MM.1S (cell line): ENCODE measurements at places on chromosomes 2 and 18.
A peak's percentile ranks its signal among the peaks of the same experiment; 100 is the strongest.

- no peak overlapping the region for H3K4me3 ChIP-seq
- H3K27me3 ChIP-seq: no peaks in the 10 kb centered on the region
- no peaks in the 10 kb centered on the region for H3K36me3 ChIP-seq
- H3K27ac ChIP-seq: no peak overlapping the region
These were observed 61.1 kb downstream of the VWC2L start for GRCh38 chr2:214471990-214472389.

GRCh38 chr2:43212216-43212835 is 14.1 kb downstream of the ZFP36L2 start:
- H3K36me3 ChIP-seq: no peaks in the 10 kb centered on the region
- H3K27me3 ChIP-seq: no peaks in the 10 kb centered on the region
- H3K4me3 ChIP-seq: no peak overlapping the region

GRCh38 chr2:161076936-161077335 is 83.3 kb upstream of the TANK start:
- DNase-seq: no peak
- H3K27ac ChIP-seq: no peak overlapping the region
- no peaks in the 10 kb centered on the region for H3K36me3 ChIP-seq
- H3K4me1 ChIP-seq: no peaks in the 10 kb centered on the region

- H3K4me3 ChIP-seq: no peak overlapping the region
- H3K27me3 ChIP-seq: no peaks in the 10 kb centered on the region
- H3K4me1 ChIP-seq: peaks cover 8% of the 10 kb centered on the region; the same call in 1 of the 2 replicates
- no peaks in the 10 kb centered on the region for H3K36me3 ChIP-seq
These were observed 234.7 kb downstream of the ZNF407 start for GRCh38 chr18:74832381-74832780.

- H3K36me3 ChIP-seq: peaks cover 14% of the 10 kb centered on the region; the same call in 1 of the 2 replicates
- peak overlapping the region; percentile 38 for H3K4me3 ChIP-seq
- DNase-seq: peak; percentile 66
- peaks cover 10% of the 10 kb centered on the region; the same call in 1 of the 2 replicates for H3K4me1 ChIP-seq
- peak overlapping the region; percentile 34; the same call in 1 of the 2 replicates for H3K27ac ChIP-seq
These were observed 186.1 kb upstream of the STON1 start for GRCh38 chr2:48343571-48344440.

DNA sequence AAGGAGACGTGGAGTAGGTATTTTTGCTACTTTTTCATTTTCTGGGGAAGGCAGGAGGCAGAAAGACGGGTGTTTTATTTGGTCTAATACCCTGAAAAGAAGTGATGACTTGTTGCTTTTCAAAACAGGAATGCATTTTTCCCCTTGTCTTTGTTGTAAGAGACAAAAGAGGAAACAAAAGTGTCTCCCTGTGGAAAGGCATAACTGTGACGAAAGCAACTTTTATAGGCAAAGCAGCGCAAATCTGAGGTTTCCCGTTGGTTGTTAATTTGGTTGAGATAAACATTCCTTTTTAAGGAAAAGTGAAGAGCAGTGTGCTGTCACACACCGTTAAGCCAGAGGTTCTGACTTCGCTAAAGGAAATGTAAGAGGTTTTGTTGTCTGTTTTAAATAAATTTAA is 3.4 kb downstream of the FZD7 start:
- peaks cover 3% of the 10 kb centered on the region; the same call in 1 of the 2 replicates for H3K4me1 ChIP-seq
- H3K4me3 ChIP-seq: no peak overlapping the region
- H3K27ac ChIP-seq: no peak overlapping the region
- no peaks in the 10 kb centered on the region for H3K36me3 ChIP-seq
- no peak for DNase-seq

- H3K27me3 ChIP-seq: no peaks in the 10 kb centered on the region
- H3K4me3 ChIP-seq: no peak overlapping the region
- H3K27ac ChIP-seq: no peak overlapping the region
- no peak for DNase-seq
These were observed 18.4 kb downstream of the SOX11 start for GRCh38 chr2:5710615-5711014.

GRCh38 chr2:29281916-29282247 is 166.7 kb downstream of the CLIP4 start:
- H3K36me3 ChIP-seq: no peaks in the 10 kb centered on the region
- H3K4me3 ChIP-seq: no peak overlapping the region
- DNase-seq: no peak
- no peaks in the 10 kb centered on the region for H3K27me3 ChIP-seq
- H3K4me1 ChIP-seq: no peaks in the 10 kb centered on the region
- H3K27ac ChIP-seq: no peak overlapping the region

GRCh38 chr2:109352056-109352897 is 223.3 kb downstream of the SH3RF3 start:
- H3K4me3 ChIP-seq: peak overlapping the region; percentile 16; the same call in 1 of the 2 replicates
- H3K27ac ChIP-seq: peak overlapping the region; percentile 69
- H3K27me3 ChIP-seq: no peaks in the 10 kb centered on the region
- H3K36me3 ChIP-seq: no peaks in the 10 kb centered on the region
- DNase-seq: no peak
- peaks cover 66% of the 10 kb centered on the region for H3K4me1 ChIP-seq

- H3K4me1 ChIP-seq: peaks cover 47% of the 10 kb centered on the region
- H3K4me3 ChIP-seq: peak overlapping the region; percentile 36
These were observed 120.5 kb downstream of the AGAP1 start for GRCh38 chr2:235614176-235614860.

DNA sequence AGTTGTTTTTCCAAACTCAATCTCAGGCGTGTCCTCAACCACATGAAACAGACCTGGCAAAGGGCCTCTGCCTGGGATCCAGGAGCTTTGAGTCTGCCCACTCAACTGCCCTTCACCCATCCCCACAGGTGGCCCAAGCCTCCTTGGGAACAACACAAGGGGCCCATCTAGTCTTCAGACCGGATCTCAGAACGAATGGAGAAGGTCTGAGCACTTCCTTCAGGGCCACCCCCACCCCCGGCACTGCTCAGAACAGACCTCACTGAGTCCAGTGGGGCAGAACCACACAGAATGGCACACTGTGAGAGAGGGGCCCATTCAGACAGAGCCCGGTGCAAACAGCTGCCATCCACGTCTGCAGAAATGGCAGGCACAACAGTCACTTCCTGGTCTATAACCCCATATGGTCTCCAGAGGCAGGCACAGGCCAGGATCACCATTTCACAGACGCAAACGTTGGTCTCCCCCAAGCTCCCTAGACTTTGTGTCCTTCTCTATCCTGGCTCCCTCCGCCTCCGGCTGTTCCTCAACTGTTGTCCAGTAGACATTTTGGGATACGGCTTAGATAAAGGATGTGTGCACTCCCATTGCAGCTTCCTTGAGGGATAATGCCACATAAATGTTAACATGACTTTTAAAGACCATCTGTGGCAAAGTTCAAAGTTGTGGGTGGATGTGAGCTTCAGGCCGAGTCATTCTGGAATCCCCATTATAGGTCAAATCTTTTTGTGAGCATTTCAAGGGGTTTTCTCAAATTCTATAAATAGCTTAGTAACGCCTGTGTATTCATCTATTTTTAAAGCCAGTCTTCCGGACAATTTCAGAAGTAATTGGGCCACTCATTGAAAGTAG is 149.7 kb downstream of the SMAD7 start:
- no peaks in the 10 kb centered on the region for H3K27me3 ChIP-seq
- peak overlapping the region; percentile 70; the same call in 1 of the 2 replicates for H3K27ac ChIP-seq
- peaks cover 28% of the 10 kb centered on the region for H3K4me1 ChIP-seq
- H3K4me3 ChIP-seq: no peak overlapping the region
- H3K36me3 ChIP-seq: no peaks in the 10 kb centered on the region
- peak; percentile 78 for DNase-seq

DNA sequence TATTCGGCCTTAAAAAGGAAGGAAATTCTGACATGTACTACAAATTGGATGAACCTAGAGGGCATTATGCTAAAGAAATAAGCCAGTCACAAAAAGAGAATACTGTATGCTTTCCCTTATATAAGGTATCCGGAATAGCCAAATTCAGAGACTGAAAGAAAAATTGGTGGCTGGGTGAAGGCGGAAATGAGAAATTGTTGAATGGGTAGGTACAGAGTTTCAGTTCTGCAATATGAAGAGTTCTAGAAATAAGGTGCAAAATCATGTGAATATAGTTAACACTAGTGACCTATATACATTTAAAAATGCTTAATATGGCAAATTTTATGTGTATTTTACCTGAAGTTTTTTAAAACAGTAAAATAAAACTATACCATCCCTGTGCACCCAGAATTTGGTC is 43.1 kb downstream of the RMP24 start:
- no peak overlapping the region for H3K4me3 ChIP-seq
- no peak overlapping the region for H3K27ac ChIP-seq
- H3K27me3 ChIP-seq: no peaks in the 10 kb centered on the region
- peak; percentile 67 for DNase-seq
- H3K36me3 ChIP-seq: no peaks in the 10 kb centered on the region
- H3K4me1 ChIP-seq: peaks cover 12% of the 10 kb centered on the region; the same call in 1 of the 2 replicates

DNA sequence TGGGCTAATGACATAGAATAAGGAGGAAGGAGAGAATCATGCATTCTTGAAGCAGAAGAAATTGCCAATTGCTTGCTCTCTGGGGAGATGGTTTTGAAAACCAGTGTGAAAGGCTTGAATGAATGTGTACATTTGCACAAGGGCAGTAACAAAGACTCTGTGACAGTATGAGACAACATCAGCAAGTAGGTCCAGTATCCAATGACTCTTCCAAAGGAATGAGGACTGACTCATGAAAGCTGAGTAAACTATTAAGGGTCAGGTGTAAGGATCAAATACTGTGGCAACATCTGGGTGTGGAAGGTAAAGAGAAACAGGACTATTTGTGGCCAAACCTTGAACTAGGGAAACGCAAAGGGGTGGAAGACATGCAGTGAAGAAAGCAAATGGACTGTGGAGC is 886.0 kb upstream of the CHAC2 start:
- H3K4me1 ChIP-seq: no peaks in the 10 kb centered on the region
- H3K27me3 ChIP-seq: no peaks in the 10 kb centered on the region
- H3K27ac ChIP-seq: no peak overlapping the region
- no peak overlapping the region for H3K4me3 ChIP-seq
- DNase-seq: no peak
- no peaks in the 10 kb centered on the region for H3K36me3 ChIP-seq

- H3K27me3 ChIP-seq: no peaks in the 10 kb centered on the region
- no peak overlapping the region for H3K4me3 ChIP-seq
- no peak for DNase-seq
- H3K4me1 ChIP-seq: peaks cover 20% of the 10 kb centered on the region
- H3K36me3 ChIP-seq: no peaks in the 10 kb centered on the region
These were observed 94.1 kb downstream of the BCL2 start for GRCh38 chr18:63225434-63225833.

GRCh38 chr18:7635948-7636347 is 68.8 kb downstream of the PTPRM start:
- H3K27me3 ChIP-seq: no peaks in the 10 kb centered on the region
- H3K27ac ChIP-seq: no peak overlapping the region
- no peak overlapping the region for H3K4me3 ChIP-seq
- no peaks in the 10 kb centered on the region for H3K36me3 ChIP-seq
- no peaks in the 10 kb centered on the region for H3K4me1 ChIP-seq

- H3K27me3 ChIP-seq: no peaks in the 10 kb centered on the region
- no peaks in the 10 kb centered on the region for H3K4me1 ChIP-seq
- DNase-seq: no peak
- H3K36me3 ChIP-seq: no peaks in the 10 kb centered on the region
These were observed 14.4 kb downstream of the MTERF4 start for GRCh38 chr2:241087420-241088268.

DNA sequence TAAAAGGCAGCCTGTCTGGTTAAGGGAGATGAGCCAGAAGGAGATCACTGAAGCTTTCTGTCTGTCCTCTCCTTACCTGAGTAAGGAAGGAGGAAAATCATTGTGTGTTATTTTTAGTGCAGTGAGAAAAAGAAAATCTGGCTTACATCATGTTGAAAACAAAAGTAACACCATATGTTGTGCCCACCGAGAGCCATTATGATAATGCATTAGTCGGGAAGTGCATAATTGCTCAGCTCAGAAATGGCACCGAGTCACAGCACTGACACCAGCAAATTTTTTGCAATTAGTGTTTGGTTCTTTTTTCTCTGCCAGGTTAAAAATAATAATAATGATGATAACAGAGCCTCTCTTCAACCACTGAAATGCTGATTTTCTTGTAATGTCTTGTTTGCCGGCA is 46.6 kb downstream of the HNMT start:
- H3K27me3 ChIP-seq: no peaks in the 10 kb centered on the region
- no peaks in the 10 kb centered on the region for H3K36me3 ChIP-seq
- no peaks in the 10 kb centered on the region for H3K4me1 ChIP-seq
- no peak overlapping the region for H3K27ac ChIP-seq
- H3K4me3 ChIP-seq: no peak overlapping the region

- no peak overlapping the region for H3K27ac ChIP-seq
- no peaks in the 10 kb centered on the region for H3K4me1 ChIP-seq
- DNase-seq: no peak
These were observed 19.0 kb downstream of the AQP12B start for GRCh38 chr2:240663546-240664190.

GRCh38 chr2:72982219-72982618 is 64.9 kb downstream of the EMX1 start:
- no peaks in the 10 kb centered on the region for H3K4me1 ChIP-seq
- no peak overlapping the region for H3K27ac ChIP-seq
- no peak for DNase-seq
- H3K36me3 ChIP-seq: no peaks in the 10 kb centered on the region

DNA sequence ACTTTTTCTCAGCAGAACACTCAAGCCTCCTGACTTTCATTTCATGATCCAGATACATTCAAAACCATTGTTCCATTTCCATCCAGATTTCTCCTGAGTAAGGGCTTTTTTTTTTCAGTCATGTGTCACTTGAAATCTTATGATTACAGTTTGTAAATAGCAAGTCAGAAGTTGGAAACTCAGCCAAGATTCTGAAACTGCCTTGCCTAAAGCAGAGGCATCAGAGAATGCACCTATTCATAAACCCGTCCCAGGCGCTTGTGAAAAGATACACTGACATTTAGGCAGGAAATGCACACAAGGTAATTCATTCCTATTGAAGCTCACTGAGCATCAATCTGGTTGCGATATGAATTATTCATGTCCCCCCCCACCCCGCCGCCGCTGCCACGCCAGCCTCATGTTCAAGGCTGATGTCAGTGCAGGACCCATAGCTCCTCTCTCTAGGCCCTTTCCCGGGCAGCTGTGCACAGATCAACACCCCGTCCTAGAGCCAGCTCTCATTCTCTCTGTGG is 30.4 kb upstream of the MGAT4A start:
- H3K4me3 ChIP-seq: no peak overlapping the region
- no peak overlapping the region for H3K27ac ChIP-seq
- no peaks in the 10 kb centered on the region for H3K4me1 ChIP-seq

GRCh38 chr2:237879058-237879430 is 19.6 kb downstream of the RAMP1 start:
- DNase-seq: no peak
- no peaks in the 10 kb centered on the region for H3K36me3 ChIP-seq
- H3K27ac ChIP-seq: no peak overlapping the region
- H3K4me1 ChIP-seq: no peaks in the 10 kb centered on the region

DNA sequence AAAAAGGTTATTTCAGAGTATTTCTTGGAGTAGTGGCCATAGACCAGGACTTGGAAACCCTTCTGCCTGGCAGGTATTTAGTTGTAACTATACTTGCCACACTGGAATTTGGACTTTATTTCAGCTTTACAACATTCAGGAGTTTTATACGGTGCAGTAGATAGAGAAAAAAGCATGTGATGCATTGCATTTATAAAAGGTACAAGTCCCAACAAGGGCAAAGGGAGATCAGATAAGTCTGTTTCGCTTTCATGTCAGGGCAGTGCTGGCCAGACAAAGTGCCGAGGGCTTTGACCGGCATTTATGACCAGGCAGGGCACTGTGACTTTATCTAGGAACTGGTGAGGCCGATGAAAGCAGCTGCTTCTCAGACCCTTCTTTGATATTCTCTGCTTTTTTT is 145.4 kb downstream of the RTN4 start:
- H3K27ac ChIP-seq: no peak overlapping the region
- no peaks in the 10 kb centered on the region for H3K4me1 ChIP-seq
- no peaks in the 10 kb centered on the region for H3K36me3 ChIP-seq
- no peak for DNase-seq
- H3K4me3 ChIP-seq: no peak overlapping the region

- no peak overlapping the region for H3K27ac ChIP-seq
- no peak overlapping the region for H3K4me3 ChIP-seq
- no peak for DNase-seq
These were observed 998.8 kb upstream of the PIK3C3 start for GRCh38 chr18:40956213-40956612.
